Calu3 (cell line): ENCODE measurements at places on chromosomes 3 and 15. TPM values are rescaled to one million over a fixed set of nuclear protein-coding genes. Genes with fewer than 3 reads are reported as not detected.

The PPIB gene
- total RNA-seq = 682 and 690 TPM in 2 replicates

GRCh38 chr3:40247714-40248454 lies 61.6 kb upstream of the EIF1B start:
- H3K27ac ChIP-seq = no peak overlapping the region
- no peaks in the 10 kb centered on the region for H3K36me3 ChIP-seq
- H3K4me3 ChIP-seq = no peak overlapping the region
- H3K27me3 ChIP-seq = no peaks in the 10 kb centered on the region
- DNase-seq = no peak
- H3K4me1 ChIP-seq = no peaks in the 10 kb centered on the region

The SEC11A gene
- total RNA-seq = 214 and 243 TPM in 2 replicates

- H3K4me1 ChIP-seq = no peaks in the 10 kb centered on the region
- H3K27me3 ChIP-seq = no peaks in the 10 kb centered on the region
- no peak overlapping the region for H3K27ac ChIP-seq
- H3K36me3 ChIP-seq = peaks cover 4% of the 10 kb centered on the region
Observed at GRCh38 chr3:81352867-81353266, 408.6 kb downstream of the GBE1 start.

The SLC12A1 gene
- total RNA-seq = not detected in 2 replicates

GRCh38 chr3:16846373-16847080 lies 38.2 kb upstream of the PLCL2 start:
- H3K4me1 ChIP-seq = no peaks in the 10 kb centered on the region
- no peaks in the 10 kb centered on the region for H3K36me3 ChIP-seq
- no peaks in the 10 kb centered on the region for H3K27me3 ChIP-seq
- H3K4me3 ChIP-seq = no peak overlapping the region
- no peak for DNase-seq
